Left renal cortex interstitium (tissue), 4 donors: ENCODE measurements at places on chromosomes 2 and 18. TPM values are rescaled to one million over a fixed set of nuclear protein-coding genes. Genes with fewer than 3 reads are reported as not detected.

Gene CCL20
- polyA plus RNA-seq: 0.41 TPM

Gene HOXD13
- 0.24 TPM for polyA plus RNA-seq

Gene BUB1
- polyA plus RNA-seq: 20.7 TPM

Gene CHRNG
- polyA plus RNA-seq: 0.52 TPM

Gene DOCK10
- 13.3 TPM for polyA plus RNA-seq

Gene APOB
- 2.1 TPM for polyA plus RNA-seq

Gene IL36RN
- polyA plus RNA-seq: not detected

Gene COX5B
- polyA plus RNA-seq: 213 TPM
